ENCODE measurements at places on chromosomes 6 and 20.

DNA sequence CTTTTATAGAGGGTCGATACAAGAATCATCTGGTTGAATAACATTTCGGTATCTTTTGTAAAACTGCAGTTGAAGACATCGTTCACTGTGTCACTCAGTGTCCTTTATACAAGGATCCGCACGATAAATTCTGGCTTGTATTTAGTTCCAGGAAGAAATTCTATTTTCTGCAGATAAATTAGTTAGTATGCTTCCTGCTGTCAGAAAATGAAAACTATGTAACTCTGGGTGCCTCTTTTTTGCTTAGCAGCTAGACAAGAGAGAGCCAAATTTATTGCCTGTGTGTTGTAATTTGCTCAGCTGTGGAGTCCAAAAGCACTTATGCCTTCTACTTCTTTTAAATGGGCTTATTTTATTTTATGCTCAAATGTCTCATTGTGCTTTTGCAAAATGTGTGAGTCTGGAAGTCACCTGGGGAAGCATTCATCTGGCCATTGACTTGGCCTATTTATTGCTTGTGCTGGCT, 56.5 kb upstream of the KCNK16 start:
- DNase-seq = no peak

DNA sequence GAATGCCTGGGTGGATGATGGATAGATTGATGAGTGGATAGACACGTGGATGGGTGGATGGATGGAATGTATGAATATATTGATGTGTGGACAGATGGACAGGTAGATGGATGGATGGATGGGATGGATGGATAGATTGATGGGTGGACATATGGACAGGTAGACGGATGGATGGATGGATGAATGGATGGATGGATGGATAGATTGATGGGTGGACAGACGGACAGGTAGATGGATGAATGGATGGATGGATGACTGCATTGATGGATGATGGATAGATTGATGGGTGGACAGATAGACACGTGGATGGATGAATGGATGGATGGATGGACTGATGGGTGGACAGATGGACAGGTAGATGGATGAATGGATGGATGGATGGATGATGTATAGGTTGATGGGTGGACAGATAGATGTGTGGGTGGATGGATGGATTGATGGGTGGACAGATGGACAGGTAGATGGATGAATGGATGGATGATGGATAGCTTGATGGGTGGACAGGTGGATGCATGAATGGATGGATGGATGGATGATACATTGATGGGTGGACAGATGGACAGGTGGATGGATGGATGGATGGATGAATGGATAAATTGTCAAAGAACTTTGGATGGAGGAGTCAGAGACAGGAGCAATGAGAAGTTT, 171.4 kb upstream of the AFDN start:
- DNase-seq = no peak

- no peak for DNase-seq
Measured at GRCh38 chr6:14620522-14620921, 502.9 kb downstream of the CD83 start.

DNA sequence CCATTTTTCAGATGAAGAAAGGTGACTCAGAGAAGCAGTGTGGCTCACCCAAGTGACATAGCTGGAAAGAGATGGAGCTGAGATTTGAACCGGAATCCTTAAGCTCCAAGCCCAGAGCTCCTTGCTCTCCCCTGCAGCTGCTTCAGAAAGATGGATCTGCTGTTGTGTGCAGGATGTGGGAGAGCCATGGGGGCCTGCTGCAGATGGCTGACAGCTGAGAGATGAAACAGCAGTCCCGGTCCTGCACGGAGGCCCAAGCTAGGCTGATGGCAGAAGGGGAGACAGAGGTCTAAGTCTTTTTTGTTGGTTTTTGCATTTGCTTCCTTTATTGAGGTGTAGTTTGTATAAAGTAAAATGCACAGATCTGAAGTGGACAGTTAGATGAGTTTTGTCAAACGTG, 69.8 kb upstream of the FOXP4 start:
- DNase-seq = no peak

DNA sequence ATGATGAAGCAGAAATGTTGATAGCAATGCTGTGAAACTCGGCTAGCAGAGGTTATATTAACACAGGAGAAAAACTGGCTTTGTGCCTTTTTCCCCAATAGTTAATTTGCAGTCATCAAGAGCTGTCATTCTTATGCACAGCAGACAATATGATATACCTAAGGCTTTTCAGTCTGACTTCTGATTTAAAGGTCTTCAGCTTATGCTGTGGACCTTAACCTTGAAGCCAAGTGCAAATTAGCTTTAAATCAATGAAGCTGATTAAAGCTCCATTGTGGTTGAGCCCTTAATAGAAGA, 171.6 kb upstream of the ID4 start:
- DNase-seq = no peak

- DNase-seq = no peak
Measured at GRCh38 chr6:68497927-68498326, 137.2 kb upstream of the ADGRB3 start.

DNA sequence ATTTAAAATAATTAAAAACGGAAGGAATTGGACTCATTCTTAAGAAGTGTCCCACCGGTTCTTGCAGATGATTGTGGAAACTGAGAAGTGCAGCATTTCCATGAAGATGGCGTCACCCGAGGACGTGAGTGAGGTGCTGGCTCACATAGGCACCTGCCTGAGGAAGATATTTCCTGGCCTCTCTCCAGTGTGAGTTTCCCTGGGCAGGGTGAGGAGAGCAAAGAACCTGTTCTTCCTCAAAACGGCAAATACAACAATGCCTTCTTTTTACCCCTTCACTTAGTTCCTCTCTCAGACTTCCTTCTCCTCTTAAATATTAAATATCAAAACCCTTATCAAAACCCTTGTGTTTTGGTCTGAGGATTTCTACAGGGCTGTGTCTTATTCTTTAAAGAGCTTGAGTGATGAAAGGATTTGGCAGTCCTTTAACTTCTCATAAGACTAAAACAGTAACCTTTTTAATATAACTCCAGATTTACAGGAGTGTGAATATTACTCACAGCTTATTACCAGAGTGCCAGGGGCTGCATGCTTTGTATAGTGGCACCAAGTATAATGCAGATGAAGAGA, 156.3 kb downstream of the CARMIL1 start:
- DNase-seq = no peak

DNA sequence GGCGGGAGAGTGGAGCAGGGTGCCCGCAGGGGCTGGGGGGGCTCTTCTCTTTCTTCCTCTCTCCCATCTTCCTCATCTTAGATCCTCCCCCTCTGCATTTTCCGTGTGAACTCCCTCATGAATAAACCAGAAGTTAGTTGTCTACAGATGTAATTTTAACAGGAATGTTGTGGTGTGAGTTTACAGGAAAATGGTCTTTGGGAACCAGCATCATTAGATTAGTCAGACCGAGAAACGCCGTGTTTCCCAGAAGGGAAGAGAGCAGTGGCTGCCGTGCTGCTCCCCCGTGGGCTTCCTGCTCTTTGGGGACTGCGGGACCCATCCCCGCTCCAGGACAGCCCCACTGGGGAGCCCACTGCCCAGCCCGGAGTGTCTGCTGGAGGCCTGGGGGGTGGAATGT, 3.4 kb downstream of the MYT1 start:
- no peak for DNase-seq

GRCh38 chr6:140921366-140922226, 1211.1 kb upstream of the GJE1 start:
- no peak for DNase-seq

- no peak for DNase-seq
Measured at GRCh38 chr20:9390441-9390840, 123.9 kb upstream of the LAMP5 start.

DNA sequence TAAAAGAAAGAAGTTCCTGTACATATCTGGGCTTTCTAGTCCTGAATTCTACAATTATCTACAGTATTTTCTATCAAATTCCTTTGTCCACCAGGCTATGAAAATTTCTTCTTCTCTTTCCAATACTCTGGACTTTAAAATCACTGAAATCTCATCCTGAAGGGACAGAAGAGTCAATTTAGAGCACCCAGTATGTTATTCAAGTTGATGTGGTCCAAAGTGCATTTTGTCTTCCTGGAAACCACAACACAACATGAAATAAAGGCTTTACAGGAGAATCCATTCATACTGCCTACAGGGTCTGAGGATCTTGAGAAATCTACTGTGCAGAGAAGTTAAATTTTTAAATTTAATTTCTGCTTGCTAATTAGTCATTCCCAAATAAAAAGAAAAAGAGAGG, 94.9 kb upstream of the ADGRF1 start:
- no peak for DNase-seq

- no peak for DNase-seq
Measured at GRCh38 chr6:41457303-41457670, 88.9 kb upstream of the FOXP4 start.

GRCh38 chr6:31575335-31575901, at the start of gene TNF:
Gene TNF (plus strand): TSS chr6:31575565. CDS start chr6:31575742, 177 bp downstream.
- DNase-seq = peak; percentile 37

GRCh38 chr20:59032713-59033059, 551 bp upstream of the ATP5F1E start:
- no peak for DNase-seq

- DNase-seq = no peak
Measured at GRCh38 chr20:18913701-18914100, 100.1 kb downstream of the SCP2D1 start.

GRCh38 chr6:36599791-36600209, 5.6 kb downstream of the SRSF3 start:
- DNase-seq = no peak

GRCh38 chr20:53880108-53880641, 190.2 kb downstream of the BCAS1 start:
- no peak for DNase-seq

DNA sequence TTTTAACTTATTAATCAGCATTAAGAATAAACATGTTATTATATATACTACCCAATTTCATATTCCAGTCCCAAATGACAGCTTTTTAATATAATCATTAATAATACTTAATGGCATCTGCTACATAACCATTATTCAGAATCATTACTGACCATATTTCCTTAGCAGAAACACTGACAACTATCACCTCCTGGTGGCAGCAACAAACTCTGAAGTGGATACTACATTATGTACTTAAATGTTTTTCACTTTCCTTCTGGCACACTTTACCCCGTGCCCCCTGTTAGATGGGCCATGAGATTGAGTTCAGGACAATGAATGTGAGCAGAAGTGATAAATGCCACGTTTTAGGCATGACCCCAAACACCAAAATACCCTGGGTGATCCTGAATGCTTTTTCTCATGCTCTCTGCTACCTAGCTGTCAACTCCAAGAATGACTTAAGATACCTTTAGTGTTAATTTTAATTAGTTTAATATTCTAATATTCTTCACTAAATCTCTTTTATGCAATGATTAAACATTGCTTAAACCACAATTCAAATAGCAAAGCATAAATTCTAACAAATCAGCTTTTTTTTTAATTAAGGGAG, 77.1 kb downstream of the LMBRD1 start:
- no peak for DNase-seq

DNA sequence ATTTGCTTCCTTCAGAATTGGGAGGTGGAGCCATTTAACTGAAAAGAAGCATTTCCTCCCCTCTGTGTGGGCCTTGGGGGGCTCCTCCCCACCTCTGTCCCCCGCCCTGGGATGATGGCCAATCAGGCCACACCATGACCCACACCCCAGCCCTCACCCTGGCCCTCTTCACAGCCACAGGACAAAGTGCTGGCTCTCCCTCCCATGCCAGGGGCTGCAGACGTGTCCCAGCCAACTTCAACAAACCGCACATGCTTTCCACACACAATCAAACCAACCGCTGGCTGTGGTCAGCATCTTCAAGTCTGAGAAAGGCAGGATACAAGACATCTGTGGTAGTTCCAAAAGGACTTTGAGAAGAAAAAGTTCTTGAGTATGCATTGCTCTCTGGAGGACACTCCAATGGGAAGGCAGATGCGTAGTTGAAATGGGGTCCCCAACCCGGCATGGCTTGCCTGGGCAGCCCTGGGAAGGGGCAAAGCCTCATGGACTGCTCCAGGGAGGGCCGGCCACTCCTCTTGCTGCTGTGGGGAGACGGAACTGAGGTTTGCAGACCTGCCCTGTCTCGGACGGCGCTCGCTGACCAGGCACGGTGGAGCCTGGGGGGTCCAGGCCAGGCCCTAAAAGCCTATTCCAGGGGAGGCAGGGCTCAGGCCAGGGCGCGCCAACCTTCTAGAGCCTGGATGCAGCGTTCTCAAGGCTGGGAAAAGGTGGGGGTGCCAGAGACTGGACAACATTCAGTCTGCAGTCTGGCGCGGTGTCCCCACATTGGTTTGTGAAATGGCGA, 12.2 kb downstream of the TTLL2 start:
- no peak for DNase-seq

DNA sequence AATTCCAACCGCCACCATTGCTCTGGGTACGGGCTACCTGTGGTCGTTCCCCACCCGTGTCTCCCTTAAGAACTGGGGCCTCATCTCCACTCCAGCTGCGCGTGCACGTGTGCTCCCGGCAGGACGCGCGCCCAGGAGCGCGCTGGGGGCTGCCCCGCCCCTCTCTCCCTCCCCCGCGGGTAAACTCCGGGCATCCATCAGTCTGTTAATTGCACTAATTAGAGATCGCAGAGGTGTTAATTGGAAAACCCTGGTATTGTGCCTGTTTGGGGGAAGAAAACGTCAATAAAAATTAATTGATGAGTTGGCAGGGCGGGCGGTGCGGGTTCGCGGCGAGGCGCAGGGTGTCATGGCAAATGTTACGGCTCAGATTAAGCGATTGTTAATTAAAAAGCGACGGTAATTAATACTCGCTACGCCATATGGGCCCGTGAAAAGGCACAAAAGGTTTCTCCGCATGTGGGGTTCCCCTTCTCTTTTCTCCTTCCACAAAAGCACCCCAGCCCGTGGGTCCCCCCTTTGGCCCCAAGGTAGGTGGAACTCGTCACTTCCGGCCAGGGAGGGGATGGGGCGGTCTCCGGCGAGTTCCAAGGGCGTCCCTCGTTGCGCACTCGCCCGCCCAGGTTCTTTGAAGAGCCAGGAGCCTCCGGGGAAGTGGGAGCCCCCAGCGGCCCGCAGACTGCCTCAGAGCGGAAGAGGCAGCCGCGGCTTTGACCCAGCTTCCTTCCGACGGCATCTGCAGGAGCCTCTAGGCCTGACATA, 14.4 kb downstream of the FOXP4 start:
- no peak for DNase-seq

DNA sequence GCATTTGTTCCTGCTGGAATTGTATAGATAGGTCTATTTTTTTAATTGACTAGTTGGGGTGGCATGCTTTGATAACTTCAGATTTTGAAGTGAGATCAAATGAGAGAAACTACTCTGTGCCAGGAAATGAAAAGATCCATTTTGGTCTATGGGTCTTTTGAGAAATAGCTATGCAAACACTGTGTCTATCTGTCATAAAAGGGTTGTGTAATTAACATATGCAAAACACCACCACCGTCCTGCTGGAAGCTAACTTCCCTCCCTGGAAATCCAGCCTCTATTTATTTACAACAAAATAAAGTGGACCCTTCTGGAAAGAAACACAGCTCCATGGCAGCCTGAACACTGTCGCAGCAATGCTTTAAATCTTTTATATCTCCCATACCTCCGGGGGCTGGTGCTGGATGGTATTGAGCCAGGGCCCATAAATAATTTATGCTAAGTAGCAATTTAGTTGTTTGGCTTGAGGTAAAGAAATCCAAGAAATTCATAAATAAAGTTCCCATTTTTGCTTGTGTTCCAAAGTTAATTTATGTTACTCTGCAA, 244.2 kb upstream of the POU3F2 start:
- DNase-seq = no peak

Data from C1 segment of cervical spinal cord (tissue), 14 donors.